ENCODE measurements at places on chromosomes 7 and 10.

DNA sequence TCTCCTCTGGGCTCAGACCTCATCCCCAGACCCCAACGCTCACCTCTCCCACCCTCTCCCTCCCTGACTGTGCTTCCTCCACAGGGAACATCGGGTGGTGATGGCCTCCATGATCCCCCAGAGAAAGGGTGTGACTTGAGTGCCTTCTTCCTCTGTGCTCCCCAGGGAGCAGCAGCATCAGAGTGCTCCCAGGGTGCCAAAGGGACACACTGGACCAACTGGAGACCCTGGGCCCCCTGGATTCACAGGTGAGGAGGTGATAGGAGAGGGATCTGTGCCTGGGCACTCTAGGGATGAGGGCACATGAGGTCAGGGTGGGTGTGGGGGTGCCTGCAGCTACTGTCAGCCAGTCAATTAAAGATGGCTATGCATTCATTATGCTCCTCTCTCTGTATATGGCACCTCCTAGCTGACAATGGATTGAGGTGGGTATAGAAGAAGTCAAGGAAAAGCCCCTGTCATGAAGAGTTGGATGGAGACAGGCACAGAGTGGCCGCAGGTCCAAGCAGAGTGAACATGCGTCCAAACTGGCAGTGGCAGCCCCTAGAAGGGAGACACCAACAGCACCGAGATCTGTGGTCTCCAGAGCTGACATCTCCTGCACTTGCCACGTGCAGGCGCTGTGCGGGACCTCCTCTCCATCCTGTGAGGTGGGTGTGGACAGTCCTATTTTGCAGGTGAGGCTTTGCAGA is 15.5 kb upstream of the VOPP1 start:
- DNase-seq: no peak

DNA sequence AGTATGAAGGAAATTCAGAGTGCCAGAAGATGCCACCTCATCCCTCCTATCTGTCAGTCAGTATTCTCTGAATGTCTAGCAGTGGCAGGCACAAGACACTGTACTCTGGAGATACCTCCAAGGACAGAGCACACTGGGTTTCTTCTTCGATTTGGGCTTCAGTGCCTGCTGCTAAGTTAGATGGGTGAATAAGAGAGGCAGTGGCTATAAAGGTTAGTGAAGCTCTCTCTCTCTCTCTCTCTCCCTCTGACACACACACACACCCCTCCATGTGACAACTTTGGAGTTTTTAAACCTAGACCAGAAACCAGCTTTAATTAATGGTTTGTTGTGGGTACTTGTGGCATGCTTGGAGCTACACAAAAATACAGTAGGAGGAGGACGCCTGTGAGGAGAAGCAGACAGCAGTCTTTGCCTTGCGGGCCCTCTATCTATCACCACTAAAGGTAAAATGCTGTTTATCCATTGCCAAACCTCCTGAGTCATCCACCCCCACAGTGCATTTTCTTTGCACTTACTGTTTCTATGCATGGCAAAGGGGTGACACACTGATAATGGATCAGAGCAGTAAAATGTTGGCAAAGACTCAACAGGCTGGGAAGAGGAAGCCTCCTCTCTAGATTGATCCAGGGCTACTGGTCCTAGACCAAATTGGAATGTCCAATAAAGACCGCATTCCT is 102.5 kb downstream of the TRIL start:
- peak; percentile 30 for DNase-seq

DNA sequence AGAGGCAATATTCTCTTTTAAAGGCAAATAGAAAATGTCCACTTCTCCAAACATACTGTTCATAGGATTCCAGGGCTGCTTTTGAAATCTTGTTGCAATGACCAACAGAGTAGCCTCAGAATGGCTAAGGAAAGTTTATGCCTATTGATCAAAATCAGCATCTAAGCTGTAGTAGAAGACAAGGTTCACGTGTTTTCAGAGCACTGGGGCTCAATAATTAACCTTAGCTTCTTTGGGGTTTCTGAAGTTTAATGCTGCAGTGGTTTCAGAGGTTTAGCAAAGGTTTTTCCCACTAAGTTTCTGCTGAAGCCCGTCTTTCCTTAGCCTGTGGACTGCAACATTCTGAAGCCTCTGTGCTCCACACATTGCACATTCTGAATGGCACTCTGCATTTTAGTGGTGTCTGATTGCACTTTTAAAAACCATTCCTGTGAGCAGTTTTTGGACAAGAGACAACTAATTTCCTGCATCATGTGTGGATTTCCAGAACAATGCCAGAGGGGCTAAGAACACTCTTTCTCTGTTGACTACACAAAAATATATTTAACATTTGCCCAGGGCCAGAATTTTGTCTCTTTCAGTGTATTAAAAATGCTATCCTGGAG is 342.5 kb downstream of the PTEN start:
- no peak for DNase-seq

DNA sequence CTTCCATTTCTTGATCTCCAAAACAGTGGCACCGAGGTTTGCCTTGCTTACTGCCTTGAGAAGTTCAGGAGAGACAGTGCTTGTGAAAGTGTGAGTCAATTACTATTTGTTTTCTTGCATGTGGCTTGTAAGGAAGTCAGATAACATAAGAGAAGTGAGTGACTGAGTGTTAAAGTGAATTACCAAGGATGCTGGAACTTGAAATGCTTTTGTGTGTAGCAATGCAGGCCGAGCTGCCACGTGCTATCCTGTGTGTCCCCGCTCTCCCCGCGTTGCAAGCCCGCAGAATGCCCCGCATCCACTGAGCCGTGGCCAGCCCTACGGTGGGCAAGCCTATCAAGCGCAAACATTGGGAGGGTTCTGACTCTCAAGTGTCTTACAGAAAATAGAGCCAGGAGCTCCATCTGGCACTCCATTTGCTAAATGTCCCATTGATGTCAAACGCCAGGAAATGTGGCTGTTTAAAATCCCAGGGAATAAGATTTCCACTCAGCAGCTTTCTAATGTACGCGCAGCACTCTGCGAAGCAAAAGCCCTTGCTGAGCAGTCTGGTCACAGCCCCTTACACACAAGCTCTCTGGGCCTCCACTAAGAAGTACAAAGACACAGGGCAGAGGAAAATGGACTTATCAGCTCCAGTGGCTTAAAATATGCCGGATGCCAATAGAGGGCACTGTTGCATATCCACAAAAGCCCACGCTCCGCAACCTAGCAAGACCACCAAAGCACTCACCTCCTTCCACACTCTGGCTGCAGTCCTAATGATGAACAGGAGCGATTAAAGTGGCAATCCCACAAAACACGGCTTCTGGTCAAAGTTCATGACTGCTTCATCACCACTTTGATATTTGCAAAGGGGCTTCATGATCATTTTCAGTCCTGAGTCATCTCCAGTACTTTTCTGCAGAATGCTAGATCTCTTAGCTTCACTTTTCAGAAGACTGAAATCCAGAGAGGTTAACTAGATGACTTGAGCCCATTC is 158.0 kb upstream of the ITGB1 start:
- DNase-seq: no peak

DNA sequence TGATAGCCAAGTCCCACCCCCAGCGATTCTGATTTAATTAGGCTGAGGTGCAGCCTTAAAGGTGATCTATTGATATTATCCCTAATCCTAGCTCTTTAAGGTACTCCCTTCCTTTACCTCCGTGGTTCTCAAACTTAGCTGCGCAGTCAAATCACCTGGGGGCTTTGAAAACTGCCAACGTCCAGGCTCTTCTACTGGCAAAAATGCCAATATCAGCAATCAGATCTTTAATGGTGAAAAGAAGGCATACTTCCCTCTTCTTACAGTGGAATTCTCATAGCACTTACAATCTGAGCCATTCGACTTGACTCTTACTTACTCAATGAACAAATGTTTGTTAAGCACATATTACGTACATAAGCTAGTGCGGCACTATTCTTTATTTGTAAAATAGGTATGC is 704 bp upstream of the SLC35B4 start:
- DNase-seq: no peak

DNA sequence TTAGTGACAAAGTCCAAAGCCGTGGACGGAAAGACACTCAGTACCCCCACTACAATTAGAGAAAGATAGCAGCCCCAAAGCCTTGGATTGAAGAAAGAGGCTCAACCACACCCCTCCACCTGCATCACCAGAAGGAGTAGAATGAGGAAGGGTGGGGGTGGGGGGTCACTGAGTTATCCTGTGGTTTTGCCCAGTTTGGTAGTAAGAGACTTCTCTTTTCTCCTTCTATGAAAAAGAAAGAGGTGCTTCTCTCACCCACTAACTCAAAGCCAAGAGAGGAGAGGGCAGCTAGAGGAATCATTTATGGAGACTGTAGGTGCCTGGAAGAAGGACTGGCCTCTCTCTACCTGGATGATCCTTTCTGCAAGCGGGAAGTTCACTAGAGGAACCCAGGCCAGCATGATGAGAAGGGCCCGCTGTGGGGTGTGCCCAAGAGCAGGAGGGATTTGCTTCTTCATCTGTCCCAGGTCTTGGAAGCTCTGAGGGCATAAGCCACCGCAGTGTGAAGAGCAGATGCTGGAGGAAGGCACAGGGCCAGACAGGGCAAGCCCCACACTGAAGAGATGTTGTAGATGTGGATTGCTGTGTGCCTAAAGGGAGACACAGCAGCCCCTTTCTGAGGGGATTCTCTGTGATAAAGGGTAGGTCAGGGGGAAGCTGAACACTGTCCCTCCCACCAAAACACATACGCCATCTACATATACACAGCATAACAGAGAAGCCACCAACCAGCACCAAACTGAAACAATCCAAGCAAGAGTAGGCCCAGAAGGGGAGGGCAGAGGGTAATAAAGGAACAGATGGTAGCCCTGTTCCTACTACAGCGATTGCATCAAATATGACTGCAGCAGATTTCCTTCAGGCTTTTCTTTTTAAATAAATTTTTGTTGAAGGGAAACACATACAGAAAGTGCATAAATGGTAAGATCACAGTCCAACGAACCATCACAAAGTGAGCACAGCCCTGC is 25.8 kb upstream of the LANCL2 start:
- no peak for DNase-seq

DNA sequence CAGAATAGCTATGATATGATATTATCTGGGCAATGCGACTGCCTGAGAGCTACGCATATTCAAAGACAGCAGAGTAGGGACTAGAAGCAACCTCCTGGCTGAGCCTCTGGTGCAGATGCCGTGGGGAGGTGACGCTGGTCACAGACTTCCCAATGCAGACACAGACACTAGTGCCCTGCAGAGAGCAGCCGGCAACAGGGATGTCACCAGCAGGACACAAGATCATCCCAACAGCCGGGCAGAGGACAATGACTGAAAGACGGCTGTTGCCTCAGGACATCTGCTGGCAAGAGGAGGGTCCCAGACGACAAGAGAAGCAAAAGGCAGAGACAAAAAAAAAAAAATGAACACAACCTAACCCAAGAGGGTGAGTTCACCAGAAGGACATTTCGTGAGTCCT is 104.6 kb downstream of the CALN1 start:
- DNase-seq: no peak

DNA sequence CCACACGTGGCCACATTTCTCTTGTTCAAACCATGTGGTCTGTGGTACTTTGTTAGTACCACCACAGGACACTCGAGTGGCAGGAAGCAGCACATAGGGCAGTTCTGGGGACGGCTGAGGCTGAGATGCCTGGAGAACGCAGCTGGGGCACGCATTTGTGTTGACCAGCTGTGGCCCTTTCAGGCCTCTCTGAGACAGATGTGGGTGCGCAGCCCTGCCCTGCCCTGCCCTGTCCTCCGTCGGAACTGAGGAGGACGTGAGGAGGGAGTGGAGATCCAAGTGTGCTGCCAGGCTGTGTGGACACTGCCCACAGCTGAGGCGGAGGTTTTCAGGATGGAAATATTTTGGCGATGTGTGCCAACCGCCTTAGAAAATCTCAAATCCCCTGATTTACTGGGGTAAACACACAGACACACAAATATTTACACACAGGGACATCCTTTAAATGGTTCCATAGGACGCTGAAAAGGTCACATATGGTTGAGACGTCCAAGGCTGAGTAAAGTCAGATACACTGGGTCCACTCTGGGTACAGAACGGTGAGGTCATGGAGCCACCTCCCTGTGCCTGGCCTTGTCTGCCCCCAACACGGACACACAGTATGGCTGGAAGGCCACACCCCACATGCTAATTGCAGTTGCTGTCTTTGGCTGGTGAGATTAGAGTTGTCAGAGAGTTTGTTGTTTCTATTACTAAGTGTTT is 14.8 kb downstream of the BHLHA15 start:
- DNase-seq: no peak

GRCh38 chr10:110421512-110422138 is 76.1 kb upstream of the DUSP5 start:
- no peak for DNase-seq

GRCh38 chr7:46651070-46651469 is 730.0 kb upstream of the IGFBP3 start:
- DNase-seq: no peak

- no peak for DNase-seq
Observed at GRCh38 chr10:108411206-108411605, 1246.7 kb upstream of the SORCS1 start.

GRCh38 chr10:34732926-34733325 is 82.2 kb downstream of the PARD3 start:
- peak; percentile 69 for DNase-seq

- peak; percentile 88 for DNase-seq
Observed at GRCh38 chr7:6385110-6385781, 62.5 kb downstream of the DAGLB start.

Measured in kidney capillary endothelial cell (primary cell).